Activated CD4-positive, alpha-beta T cell treated with anti-CD3 and anti-CD28 coated beads, Interleukin-2, amount 10 ng/mL, durations not matched to agents 24 days and 14 days (primary cell): ENCODE measurements at places on chromosomes 1 and 21. TPM values are rescaled to one million over a fixed set of nuclear protein-coding genes. Genes with fewer than 3 reads are reported as not detected.
A peak's percentile ranks its signal among the peaks of the same experiment; 100 is the strongest.

Gene MATN1
- total RNA-seq, result 0.50 and 0.54 TPM in 2 replicates

GRCh38 chr1:10106241-10106640 is 73.5 kb downstream of the UBE4B start:
- peaks cover 36% of the 10 kb centered on the region for H3K36me3 ChIP-seq
- H3K27ac ChIP-seq, result no peak overlapping the region
- H3K4me3 ChIP-seq, result no peak overlapping the region

Gene HES3
- total RNA-seq, result not detected in 2 replicates

GRCh38 chr1:246608616-246609376 is 42.5 kb downstream of the CNST start:
- no peaks in the 10 kb centered on the region for H3K27me3 ChIP-seq
- DNase-seq, result no peak
- peaks cover 19% of the 10 kb centered on the region for H3K4me1 ChIP-seq
- H3K36me3 ChIP-seq, result peaks cover 6% of the 10 kb centered on the region
- no peak overlapping the region for H3K4me3 ChIP-seq
- H3K27ac ChIP-seq, result peak overlapping the region; percentile 45

DNA sequence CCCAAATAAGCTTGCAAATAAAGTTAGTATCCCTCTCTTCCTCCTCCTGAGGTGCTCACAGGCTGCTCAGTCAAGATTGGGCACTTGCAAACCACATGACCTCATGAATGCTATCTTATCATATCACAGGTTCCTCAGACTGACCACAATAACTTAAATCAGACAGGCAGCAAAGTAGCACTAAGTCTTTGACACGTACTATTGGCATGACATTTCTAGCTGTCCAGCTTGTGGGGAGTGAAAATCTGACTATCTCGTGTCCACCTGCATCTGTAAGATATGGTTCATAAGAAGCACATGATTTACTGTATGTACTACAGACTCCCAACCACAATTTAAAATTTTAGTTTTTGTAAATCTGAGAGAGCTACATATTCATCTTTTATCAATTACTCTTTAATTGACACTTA is 58.0 kb upstream of the GFI1 start:
- H3K4me1 ChIP-seq, result peaks cover 52% of the 10 kb centered on the region
- peaks cover 57% of the 10 kb centered on the region for H3K36me3 ChIP-seq
- peak overlapping the region; percentile 67 for H3K27ac ChIP-seq
- peak overlapping the region; percentile 30 for H3K4me3 ChIP-seq
- DNase-seq, result no peak

Gene TIE1
- total RNA-seq, result 0.23 and 0.40 TPM in 2 replicates

DNA sequence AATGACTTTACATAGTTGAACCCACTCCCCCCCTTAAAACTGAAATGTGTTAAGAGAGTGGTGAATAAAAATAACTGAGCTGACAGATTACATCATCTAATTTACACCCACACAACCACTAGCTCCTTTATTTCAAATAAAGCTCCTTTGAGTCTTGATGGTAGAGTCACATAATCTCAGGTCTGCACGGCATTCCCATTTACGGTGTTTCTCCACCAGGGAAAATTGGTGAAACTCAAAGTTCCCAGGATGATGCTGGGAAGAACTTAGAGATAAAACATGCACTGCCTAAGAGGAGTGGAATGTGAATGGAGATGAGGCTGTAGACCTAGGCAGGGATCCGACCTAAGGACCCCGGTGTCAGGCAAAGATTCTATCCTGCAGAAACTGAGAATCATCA is 727.8 kb upstream of the ADAMTS5 start:
- H3K4me3 ChIP-seq, result no peak overlapping the region
- no peaks in the 10 kb centered on the region for H3K4me1 ChIP-seq
- H3K27ac ChIP-seq, result no peak overlapping the region
- H3K27me3 ChIP-seq, result no peaks in the 10 kb centered on the region
- H3K36me3 ChIP-seq, result no peaks in the 10 kb centered on the region

Gene TMEM52
- total RNA-seq, result 1.1 and 3.1 TPM in 2 replicates

DNA sequence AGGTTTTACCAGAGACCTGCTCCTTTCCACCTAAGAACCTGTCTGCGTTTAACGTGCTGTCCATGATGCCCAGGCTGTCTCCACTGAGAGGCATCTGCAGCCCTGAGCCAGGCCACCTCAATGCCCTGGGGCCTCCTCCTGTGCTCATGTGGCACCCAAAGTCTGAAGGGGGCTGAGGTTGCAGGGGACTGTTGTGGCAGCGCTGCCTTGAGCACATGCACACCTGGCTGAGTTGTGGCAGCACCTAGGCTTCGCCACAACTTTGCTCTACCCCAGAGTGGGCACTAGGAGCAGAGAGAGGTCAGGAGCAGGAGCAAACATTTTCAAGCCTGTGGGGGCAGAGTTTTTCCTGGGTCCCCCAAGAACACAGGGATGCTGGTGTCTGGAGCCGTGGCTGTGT is 1527.1 kb downstream of the PLA2G4A start:
- H3K36me3 ChIP-seq, result no peaks in the 10 kb centered on the region
- no peak overlapping the region for H3K27ac ChIP-seq
- DNase-seq, result no peak
- H3K4me1 ChIP-seq, result no peaks in the 10 kb centered on the region

DNA sequence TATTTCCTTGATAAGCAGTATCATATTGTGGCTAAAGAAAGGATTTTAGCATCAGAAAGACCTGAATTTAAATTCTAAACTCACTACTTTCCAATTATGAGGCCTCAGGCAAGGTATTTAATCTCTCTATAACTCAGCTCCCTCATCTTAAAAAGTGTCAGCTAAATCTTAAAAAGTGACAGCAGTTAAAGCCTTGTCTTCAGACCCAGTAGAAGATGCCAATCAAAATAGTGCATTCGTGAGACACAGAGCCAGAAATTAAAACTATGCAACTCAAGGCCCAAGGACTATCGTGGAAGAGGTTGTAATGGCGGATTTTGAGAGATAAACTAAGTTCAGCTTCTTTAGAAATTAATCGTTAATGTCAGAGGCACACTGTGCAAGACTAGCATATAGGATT is 677.5 kb upstream of the BRINP3 start:
- no peaks in the 10 kb centered on the region for H3K4me1 ChIP-seq
- no peak for DNase-seq
- no peaks in the 10 kb centered on the region for H3K36me3 ChIP-seq
- no peak overlapping the region for H3K27ac ChIP-seq
- H3K4me3 ChIP-seq, result no peak overlapping the region
